ENCODE measurements at places on chromosomes 2 and 18.

DNA sequence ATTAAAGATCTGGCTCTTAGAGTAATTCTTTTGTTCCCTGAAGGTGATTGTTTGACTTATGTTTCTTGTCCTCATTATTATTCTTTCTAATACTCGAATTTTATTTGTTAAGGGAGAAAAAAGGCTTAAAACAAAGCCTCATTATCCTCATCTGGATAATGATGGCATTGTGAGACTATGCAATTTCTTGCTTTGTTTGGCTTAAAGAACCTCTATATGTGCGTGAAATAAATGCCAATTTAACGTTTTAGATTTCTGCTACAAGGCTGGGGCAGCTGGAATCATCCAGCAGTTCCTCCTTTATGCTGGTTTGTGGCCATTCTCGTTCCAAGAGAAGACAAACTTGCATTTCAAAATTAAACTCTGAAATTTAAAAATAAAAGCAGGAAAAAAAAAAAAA, 4.9 kb upstream of the DPYSL5 start:
- no peak for DNase-seq

DNA sequence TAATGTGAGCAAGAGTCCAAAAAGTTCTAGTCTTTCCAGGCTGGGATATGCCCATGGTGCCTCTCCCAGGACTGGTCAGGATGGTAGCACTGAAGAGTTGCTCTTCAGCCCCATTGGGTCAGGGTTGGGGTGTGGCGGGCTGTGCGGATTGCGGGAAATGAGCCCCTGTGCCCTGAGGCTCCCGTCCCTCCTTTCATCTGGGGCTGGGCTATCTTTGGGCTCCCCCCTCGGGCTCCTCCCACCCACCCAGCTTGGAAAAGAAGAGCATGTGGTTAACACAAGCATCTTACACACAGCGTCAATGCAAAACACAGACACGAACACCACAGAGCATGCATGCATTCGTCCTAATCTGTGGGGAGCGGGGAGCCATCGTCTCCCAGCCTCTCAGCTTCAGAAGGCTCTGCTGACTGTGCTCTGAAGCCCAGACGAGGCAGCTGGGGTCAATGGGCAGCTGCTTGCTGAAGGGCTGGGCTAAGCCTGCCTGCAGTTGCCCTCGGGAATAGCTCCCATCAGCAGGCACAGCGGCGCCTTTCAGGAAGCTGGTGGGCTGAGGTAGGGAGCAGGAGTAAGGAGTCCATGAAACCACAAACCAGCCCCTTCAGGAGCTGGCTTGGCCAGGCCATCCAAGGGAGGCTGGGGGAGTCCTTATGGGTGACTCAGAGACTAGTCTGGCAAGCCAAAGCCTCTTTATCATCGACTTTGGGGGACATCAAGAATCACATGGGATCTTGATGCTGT, 112.9 kb downstream of the CLIP4 start:
- no peak for DNase-seq

DNA sequence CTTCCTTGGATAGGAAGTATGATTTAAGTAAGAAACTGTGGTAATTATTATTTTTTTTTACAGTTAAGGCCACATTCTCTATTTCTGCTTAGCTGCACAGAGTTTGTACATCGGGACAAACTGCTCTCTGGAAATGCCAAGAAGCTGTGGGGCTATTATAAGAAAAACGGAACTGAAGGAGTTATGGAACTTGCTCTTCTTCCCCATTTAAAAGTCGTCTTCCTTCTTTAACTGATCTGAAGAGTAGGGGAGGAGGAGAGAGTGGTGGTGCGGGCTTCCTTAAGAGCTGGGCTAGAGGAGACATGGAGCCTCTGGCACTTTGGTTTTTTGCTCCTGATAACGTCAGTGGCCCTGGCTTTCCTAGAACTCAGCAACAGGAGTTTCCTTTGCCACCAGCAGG, 54.4 kb downstream of the RAB31 start:
- no peak for DNase-seq

DNA sequence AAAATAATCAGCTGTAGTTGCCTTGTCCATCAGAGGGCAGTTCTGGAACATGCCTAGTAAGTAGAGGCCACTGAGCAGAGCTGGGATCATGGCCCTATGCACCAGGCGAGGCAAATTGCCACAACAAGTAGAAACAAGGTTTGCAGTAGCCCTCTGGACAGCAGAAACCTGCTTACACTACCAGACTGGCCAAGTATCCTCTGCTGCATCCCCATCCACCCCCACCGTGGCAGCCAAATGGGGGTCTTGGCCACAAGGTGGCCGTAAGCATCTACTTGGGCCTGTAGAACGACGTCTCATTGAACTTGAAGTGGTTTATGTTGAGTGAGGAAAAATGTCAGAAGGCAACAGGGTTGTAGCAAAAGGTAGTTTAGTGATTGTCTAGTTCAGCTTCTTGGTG, 241.2 kb downstream of the ALPK2 start:
- no peak for DNase-seq

- DNase-seq, result no peak
Measured at GRCh38 chr2:218019411-218020060, 16.7 kb upstream of the TNS1 start.

All from AG10803 (cell line).